ENCODE measurements at places on chromosomes 12 and 14. TPM values are rescaled to one million over a fixed set of nuclear protein-coding genes. Genes with fewer than 3 reads are reported as not detected.

Gene SYCP3
- polyA plus RNA-seq, result 0.13 TPM

Gene RAD9B
- polyA plus RNA-seq, result 0.41 TPM

Gene SIX1
- polyA plus RNA-seq, result 0.01 TPM

Gene POLE2
- 4.0 TPM for polyA plus RNA-seq

Gene FOXG1
- not detected for polyA plus RNA-seq

Gene KCNK13
- polyA plus RNA-seq, result 0.03 TPM

Gene MYH6
- not detected for polyA plus RNA-seq

Gene ARHGEF40
- 8.7 TPM for polyA plus RNA-seq

Gene FAM177A1
- polyA plus RNA-seq, result 39.7 TPM

Gene GCH1
- 3.4 TPM for polyA plus RNA-seq

Gene RAB15
- 3.1 TPM for polyA plus RNA-seq

Gene CISTR
- polyA plus RNA-seq, result not detected

Gene PPP1R36
- 0.81 TPM for polyA plus RNA-seq

Gene ZDHHC22
- polyA plus RNA-seq, result not detected

Gene HOTAIR
- polyA plus RNA-seq, result 2.5 TPM

Gene P2RX7
- polyA plus RNA-seq, result 0.21 TPM

Gene TPH2
- polyA plus RNA-seq, result not detected

Gene ZNF605
- 11.4 TPM for polyA plus RNA-seq

Gene NTN4
- polyA plus RNA-seq, result 11.1 TPM

Gene RNASE2
- not detected for polyA plus RNA-seq

Gene PARP11
- polyA plus RNA-seq, result 3.5 TPM

All from keratinocyte (primary cell).